ENCODE measurements at places on chromosomes 6 and 20.

DNA sequence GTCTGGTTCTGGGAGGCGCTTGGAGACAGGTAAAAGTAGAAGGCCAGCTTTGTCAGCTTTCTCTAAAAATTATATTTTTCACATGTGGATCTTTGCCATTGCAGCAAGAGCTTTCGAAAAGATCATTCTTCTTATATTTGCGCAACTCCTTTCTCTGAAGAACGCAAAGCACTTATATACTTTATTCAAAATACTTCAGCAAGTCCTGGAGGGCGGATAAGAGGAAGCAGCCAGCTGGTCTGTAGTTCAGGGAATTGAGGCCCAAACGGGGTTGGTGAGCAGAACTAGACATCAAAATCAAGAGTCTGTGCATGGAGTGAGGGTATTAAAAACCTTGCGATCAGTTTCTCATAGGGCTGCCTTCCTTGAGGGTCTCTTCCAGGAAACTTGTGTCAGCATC, 182.3 kb downstream of the DTNBP1 start:
- DNase-seq = no peak

- no peak for DNase-seq
Observed at GRCh38 chr20:56606174-56606945, 22.7 kb upstream of the TFAP2C start.

- DNase-seq = no peak
Observed at GRCh38 chr6:35161776-35162607, 20.9 kb upstream of the TCP11 start.

DNA sequence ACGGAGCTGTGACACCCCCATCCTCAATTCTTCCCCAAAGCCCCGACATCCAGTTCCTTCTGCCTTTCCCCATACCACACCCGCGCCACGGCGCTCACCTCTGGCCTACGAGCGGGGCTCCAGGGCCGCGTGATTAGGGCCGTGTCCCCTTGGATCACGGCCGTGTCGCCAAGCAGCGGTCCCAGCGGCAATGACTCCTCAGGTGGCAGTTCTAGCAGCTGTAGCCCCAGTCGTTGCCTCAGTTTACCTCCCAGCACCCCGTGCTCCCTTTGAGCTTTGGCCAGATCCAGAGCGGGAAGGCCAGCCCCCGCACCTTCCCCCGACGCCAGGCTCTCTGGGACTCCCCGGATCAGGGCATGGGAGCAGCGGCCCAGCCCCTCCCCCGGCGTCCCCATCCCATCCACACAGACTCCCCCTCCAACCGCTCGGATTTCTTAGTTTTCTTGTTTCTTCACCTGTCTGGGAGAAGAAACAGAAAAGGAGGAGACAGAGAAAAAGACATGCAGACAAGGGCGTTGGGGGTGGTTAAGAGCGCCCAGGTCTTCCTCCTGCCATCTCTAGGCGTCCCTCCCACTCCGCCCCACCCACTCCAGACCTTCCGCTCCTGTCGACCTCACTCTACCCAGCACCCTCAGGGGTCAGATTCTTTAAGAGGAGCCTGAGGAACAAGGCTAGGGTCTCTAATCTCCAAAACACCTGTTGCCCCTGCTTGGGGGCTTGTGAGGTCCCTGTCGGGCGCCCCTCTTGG, at the start of gene DDAH2:
TSS of gene DDAH2 (minus strand) at position 533 of the 748 bp plus-strand sequence. CDS start at position 395, 138 bp downstream.
- DNase-seq = no peak

DNA sequence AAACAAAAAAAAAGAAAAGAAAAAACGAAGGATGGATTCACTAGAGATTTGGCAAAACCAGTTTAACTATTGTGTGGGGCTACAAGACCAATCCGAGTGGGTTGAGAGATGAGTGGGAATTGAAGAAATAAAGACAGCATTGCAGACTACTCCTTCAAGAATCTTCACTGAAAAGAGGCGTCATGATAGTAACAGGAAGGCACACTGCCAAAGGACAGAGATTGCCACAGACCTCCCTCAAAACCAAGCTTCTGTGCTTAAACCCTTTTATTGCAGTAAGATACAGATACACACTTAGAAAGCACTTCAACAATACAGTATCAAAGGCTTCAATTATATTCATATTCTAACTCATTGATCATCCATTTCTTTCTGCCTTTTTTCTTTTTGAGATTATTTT, 103.9 kb downstream of the IPCEF1 start:
- no peak for DNase-seq

DNA sequence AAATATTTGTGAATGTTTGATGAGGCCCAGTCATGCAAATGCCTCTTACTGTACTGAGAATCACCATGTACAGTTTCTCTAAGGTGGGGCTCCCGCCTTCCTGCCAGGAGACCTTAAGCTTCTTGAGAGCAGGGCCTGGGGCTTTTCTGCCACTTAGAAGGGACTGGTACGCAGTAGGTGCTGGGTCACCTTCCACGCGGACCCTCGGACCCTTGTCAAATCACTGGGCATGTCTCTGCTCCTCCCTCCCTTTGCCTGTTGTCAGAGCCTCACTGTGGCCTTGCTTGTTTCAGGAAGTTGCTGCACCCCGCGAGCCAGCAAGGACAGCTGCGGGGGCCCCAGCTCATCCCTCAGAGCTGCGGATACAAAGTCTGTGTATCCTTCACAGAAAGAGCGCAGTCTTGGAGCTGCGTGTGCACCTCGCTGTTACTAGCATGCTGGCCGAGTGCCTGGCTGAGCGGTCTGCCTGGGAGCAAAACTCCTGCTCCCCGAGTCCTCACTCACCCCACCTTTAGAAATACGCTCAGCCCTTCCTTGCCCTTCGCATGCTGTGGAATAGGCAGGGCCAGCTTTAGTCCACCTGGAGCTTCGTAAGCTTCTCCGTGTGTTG, 30.7 kb upstream of the IRF4 start:
- no peak for DNase-seq

GRCh38 chr20:35171753-35172433, at the start of gene PROCR:
Gene PROCR (plus strand): TSS chr20:35172072. CDS start chr20:35172155, 83 bp downstream.
- DNase-seq = peak; percentile 63

- no peak for DNase-seq
Observed at GRCh38 chr6:4103929-4104328, 25.0 kb upstream of the FAM217A start.

GRCh38 chr6:90294008-90294511, 2.6 kb downstream of the BACH2 start:
- no peak for DNase-seq

DNA sequence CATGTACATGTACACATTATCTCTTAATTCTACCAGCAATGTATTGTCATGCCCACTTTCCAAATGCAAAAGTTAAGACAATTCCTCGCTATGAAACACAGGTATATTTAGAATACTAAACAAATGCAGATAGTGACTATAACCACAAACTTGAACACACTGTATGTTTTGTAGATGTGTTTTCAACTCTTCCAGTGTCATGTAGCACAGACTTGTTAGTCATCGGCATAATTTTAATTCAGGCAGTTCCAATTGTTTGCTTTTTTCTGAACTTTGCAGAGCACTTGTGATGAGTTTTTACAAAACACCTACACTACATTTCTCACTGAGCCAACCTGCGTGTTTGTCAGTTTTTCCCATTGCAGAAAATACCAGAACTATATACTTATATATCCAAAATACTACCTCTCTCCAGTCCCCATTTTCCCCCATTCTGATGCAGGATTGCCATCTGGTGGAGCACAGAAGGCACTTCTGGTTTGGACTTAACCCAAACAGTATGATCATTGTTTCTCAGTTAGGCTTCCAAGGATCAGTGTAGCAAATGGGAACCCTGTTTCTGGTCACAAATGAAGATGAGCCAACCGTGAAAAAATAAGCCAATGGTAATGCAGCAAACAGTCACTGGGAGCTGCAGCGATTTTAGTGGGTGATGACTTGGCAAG, 143.4 kb downstream of the ADGRB3 start:
- no peak for DNase-seq

DNA sequence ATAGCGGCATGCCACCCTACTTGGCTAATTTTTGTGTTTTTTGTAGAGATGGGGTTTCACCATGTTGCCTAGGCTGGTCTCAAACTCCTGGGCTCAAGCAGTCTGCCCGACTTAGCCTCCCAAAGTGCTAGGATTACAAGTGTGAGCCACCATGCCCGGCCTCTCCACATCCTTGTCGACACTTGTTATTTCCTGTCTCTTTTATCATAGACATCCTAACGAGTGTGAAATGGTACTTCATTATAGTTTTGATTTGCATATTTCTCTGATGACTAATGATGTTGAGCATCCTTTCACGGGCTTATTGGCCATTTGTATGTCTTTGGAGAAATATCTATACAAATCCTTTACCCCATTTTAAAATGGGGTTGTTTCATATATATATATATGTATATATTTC, 39.0 kb upstream of the ASXL1 start:
- no peak for DNase-seq

DNA sequence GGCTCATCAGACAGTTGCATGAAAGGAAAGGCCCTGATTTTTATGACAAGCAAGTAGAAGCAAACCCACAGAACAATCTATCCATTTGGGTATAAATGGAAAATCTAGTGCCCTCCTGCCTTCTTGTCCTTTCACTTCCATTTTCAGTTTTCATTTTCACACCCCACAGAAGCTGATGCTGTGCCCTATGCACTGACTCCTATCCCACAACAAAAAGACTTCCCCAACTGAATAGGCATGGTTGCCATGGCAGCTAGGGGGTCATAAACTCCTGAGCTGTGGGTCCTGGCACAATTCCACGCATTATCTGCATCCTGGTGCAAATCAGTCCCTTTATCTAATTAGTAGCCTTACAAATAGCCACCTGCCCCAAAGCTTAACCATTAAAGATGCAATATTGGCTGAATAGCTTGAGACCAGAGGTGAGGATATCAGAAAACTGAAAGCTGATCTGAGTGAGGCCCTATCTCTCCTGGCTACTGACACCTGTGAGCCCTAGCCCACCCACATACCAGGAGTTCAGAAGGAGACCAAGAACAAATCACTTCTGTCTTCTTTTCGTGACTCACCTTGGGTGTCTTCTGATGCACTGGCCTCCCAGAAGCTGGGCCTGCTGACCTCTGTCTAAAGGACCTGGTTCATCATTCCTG, 34.9 kb upstream of the HEY2 start:
- no peak for DNase-seq

GRCh38 chr20:10739134-10739533, 65.3 kb upstream of the JAG1 start:
- DNase-seq = no peak

DNA sequence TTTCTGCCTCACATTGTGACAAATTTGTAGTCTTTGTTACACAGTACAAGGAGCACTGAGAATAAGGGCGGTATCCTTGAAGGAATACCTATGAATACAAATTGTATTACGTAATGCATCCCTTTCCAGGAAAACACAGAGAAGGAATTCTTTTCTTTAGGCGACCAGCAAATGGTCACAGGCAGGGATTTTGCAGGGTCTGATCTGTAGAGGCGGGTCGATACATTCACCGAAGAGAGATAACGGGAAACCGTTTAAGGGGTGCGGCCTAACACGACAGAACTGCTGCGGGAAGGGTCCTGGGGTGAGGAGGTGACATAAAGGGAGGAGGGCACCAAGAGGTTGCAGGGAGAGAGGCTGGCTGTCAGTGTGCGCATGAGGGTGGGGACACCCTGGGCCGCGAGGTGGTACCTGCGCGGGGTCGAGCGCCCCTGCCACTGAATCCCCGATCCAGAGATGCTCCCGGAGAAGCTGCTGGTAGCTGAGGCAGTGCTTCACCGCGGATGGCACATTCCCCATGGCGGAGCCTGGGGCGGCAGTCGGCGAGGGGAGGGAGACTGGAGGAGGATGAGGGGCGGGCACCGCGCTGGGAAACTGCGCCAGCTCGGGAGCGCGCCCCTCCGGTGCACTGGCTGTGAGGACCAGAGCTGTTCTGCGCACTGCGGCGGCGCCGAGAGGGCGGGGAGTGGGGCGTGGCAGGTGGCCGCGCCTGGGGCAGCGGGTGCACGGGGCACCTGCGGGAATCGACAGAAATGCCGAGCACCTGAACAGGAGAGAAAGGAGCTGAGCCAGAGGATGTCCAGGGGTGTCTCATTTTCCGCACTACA, at the start of gene HMGCLL1:
TSS of gene HMGCLL1 (minus strand) at position 656 of the 827 bp plus-strand sequence. CDS start at position 519, 137 bp downstream.
- no peak for DNase-seq

DNA sequence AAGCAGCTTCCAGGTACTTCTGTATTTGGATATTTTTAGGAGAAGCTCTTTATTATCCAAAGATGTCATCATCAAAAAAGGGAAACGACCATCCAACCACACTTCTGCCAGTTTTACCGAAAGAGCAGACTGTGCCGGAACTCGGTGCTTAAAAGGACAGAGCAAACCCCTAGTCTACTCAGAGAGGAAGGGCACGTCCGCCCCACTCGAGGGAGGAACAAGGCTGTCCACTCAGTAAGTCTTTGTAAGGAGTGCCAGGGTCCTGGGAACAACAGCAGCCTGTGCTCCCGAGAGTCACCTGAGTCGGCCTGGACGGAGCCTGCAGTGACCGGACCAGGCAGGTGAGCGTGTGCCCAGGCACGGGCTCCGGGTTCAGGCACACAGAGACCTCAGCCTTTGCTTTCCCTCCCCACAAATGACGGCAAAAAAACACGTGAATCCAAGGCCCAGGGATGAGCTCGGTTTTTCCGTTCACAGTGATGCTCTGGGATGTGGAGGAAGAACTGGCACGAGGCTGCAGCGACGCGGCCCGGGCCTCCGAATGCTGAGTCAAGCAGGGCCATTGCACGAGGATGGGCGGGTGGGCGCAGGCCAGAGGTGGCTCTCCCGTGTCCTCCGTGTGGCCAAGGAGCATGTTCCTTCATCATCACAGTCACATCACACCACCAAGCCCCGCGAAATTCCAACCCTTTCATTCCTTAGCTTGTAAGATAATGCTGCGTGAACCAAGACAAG, 17.4 kb upstream of the SLCO4A1 start:
- DNase-seq = no peak

GRCh38 chr6:69887714-69888345, 21.5 kb downstream of the COL19A1 start:
- DNase-seq = no peak
